ENCODE measurements at places on chromosomes 12 and 14. TPM values are rescaled to one million over a fixed set of nuclear protein-coding genes. Genes with fewer than 3 reads are reported as not detected.

GRCh38 chr14:94625353-94625635, 13.1 kb downstream of the SERPINA3 start:
- no peak for DNase-seq

- no peak for DNase-seq
Measured at GRCh38 chr12:10701131-10701681, 21.9 kb downstream of the YBX3 start.

DNA sequence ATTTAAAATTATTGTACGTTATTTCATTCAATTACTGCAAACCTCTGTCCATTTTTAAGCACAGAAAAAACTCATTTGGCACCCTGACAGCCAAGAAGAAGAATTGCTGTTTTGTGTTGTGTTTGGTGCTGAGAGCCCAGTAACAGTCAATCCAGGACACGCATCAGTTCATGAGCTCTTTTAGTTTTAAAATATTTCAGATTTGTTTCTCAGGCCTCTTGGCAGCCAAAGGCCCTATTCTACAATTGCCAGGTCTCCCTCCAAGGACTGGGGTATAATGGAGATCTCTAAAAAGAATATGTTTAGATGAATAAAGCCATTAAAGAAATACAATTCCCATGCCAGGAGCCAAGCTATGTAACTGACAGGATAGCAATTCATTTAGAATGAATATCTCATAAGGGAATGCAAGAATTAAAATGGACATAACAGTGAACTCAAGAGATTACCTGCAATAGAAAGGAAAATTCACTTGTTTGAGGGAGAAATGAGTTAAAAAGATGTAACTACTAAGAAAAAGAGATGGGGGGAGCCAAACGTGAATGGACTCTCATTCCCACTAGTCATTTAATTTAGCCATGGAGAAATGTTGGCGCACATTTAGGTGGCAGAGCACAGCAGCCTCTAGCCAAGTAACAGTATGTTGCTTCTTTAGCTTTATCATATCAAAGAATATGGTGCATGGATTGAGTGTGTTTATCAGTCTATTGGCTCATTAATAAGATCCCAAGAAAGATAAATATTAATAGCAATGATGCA, 140.6 kb upstream of the PELI2 start:
- no peak for DNase-seq

GRCh38 chr12:88501972-88502938, 78.0 kb downstream of the KITLG start:
- DNase-seq, result no peak

The AICDA gene
- total RNA-seq, result 38.5 TPM

The GALNT9 gene
- not detected for total RNA-seq

The KRT72 gene
- not detected for total RNA-seq

The INTS13 gene
- 39.5 TPM for total RNA-seq
